ENCODE measurements at places on chromosomes 4 and X.

DNA sequence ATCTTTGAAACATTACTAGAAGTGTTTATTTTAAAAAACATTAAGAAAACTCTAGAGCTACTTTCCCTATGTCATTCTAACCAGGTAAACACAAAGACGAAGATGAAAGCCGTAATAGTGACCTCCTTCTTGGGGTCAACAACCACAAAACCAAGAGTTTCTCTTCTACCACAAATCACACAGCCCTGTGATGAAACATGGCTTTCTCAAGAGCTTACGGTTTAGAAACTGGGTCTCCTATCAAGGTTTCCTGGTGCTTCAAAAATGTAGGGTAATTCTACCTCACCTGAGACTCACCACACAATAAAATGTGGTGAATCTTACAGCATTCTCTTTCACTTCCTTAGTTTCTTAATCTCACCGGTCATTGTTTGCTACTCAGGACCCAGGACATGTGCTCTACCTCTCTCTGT, 50.9 kb downstream of the CORIN start:
- DNase-seq, result peak; percentile 4

- DNase-seq, result no peak
Observed at GRCh38 chrX:40552768-40553167, 28.0 kb upstream of the ATP6AP2 start.

DNA sequence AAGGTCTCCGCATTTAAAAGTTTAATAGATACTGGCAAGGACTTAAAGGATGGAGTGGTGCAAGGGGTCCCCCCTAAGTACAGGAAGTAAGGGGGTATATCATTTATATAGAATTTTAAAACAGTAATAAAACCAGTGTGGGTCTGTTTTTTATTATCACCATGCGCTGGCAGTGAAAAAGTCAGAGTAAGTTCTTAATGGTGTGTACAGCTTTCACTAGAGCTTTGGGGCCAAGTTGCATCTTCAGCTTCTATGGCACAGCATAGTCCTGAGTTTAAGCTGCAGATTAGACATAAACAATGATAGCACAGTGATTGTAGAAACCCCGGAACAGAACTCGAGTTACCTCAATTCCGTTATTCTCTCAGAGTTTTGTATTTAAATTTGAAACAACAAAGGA, 27.6 kb downstream of the RHOH start:
- no peak for DNase-seq

DNA sequence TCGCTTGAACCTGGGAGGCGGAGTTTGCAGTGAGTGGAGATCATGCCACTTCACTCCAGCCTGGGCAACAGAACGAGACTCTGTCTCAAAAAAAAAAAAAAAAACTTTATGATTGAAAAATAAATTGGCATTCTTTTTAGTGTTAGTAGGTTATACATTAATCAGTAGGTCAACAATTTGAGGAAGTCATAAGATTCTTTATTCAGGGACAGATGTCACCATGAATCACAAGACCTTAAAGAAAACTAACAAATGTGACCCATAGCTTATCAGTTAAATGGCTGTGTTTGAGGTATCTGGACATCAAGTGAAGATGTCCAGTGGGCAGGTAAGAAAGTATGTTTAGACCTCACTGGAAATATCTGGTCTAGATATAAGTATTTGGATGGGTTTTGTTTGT, 9.3 kb upstream of the PRMT9 start:
- DNase-seq, result no peak

DNA sequence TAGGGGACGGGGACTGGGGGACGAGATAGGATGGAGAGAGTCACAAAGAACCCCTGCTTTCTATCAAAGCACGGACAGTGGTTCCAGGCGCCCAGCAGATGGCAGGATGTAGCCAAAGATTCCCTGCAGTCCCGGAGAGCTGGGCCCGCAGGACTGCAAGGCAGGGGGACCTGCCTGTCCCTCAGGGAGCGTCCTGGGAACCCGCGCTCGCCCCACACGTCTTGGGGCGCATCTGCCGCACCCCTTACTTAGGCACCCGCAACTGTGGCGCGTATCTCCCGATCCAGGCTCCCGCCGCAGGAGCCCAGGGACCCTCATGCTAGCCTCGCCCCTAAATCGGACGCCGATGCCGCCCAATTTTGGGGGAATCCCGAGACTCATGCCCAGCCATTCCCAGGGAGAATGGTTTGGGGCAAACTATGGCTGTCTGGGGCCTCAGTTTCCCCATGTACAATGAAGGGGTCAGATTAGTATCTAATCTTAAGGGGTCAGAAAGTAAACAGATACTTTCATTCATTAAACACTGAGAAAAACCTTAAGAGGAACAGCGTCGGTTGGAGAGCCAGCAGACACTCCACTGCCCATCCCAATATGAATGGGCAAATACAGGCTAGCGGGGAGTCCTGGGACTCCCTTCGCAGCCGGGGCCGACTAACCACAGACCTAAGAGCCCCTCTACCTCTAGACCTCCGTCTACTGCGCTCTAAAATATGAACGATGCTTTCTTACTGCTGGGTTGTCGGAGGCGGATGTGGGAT, 581 bp upstream of the STK32B start:
- DNase-seq, result peak; percentile 38

GRCh38 chr4:183098019-183098722, 886 bp upstream of the WWC2 start:
- peak; percentile 11 for DNase-seq

- no peak for DNase-seq
Observed at GRCh38 chr4:146793727-146794126, 151.9 kb downstream of the TTC29 start.

GRCh38 chr4:121239951-121240350, 75.8 kb upstream of the TNIP3 start:
- no peak for DNase-seq

DNA sequence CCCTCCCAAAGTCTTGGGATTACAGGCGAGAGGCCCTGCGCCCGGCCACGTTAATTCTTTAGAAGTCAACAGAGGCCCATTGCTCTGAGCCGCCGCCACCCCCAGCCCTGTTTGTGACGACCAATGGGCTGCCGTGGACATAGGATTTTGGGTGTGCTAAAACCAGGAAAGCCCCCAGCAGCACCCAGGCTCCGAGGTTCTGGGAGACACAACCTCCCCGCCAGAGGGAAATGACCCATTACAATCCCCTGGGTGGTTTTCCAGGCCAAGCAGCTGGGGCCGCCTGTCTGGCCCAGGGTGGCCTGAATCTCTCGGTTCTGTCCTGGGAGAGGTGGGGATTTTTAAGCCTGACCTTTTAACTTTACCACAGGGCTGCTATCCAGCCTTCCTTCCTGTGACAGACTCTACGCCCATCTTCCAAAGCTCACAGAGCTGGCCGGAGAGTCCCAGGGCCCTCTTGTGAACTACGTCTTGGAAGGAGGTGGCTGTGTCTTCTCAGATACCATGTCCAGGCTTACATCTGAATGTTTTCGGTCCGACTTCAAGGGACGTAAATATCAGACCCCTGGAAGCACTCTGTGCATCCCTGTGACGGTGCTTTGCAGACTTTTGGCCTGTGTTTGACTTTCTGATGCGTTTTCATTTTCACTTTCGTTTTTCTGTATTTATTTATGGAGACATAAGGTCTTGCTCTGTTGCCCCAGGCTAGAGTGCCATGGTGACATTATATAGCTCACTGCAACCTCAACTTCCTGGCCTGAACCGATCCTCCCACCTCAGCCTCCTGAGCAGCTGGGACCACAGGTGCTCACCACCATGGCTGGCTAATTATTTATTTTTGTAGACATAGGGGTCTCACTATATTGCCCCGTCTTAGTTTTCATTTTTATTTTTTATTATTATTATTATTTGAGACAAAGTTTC, 36.0 kb downstream of the P2RY8 start:
- peak; percentile 50 for DNase-seq

DNA sequence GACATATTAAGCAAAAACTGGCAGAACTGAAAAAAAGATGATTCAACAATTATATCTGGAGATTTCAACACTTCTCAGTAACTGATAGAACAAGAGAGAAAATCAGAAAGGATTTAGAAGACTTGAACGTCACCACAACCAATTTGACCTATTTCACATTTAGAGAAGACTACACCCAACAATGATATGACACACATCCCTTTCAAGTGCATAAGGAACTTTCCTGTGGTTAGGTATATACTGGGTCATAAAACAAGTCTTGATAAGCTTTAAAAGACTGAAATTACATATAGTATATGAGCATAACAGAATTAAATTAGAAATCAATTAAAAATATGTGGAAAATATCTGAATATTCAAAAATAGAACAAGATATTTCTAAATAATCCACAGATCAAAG, 201.2 kb upstream of the HAND2 start:
- DNase-seq, result no peak

GRCh38 chrX:48890296-48890925, 7.2 kb downstream of the TIMM17B start:
- no peak for DNase-seq

DNA sequence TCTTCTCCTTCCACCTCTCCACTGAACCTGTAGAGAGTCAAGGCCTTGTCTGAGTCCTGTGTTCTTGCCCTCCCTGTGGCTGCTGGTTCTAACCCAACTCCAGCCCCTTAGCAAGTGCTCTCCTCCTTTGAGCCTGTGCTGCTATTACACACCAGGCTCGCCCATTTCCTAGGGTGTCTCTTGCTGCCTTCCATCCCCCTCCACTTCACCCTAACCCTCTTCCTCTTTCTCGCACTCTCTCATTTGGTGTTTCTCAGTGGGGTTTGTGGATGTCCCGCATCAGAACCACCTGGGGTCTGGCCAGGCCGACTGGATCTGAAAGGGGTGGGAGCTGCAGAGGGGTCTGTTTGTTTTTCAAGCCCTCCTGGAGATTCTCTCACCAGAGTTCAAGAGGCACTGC, 156.7 kb downstream of the SPRY1 start:
- no peak for DNase-seq

DNA sequence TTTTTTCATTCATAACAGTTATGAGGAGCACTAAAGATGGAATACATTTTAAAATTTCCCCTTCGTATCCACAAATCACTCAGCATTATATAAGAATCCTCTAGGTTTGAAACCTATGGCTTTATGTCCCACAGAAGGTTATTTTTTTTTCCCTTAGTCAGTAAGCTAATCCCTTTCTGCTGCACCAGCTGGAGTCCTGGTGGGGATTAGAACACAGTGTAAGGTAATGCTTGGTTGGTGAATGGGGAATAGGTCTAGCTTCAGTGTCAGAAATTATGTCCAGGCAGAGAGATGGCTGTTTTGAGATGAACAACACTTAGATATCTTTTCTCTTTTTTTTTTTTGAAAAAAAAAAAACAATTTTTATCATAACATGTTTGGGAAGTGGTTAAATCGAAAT, 116.6 kb downstream of the RASGEF1B start:
- no peak for DNase-seq

DNA sequence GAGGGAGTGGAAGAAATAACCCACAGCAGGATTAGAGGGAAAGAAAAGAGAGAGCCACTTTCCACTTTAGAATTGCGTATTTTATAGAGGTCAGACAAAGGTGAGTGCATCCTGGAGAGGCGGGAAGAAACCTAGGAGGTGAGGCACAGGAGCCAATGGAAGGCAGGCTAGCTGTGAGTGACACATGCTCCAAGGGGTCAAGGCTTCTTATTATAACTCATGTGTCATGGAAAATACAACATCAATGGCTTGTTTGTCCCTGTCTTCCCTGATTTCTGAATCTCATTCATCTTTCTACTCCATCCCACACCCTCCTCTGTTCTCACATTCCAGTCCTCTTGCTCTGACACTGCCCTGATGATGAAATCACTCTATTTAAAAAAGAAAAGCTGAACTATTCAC, 14.4 kb downstream of the ANXA3 start:
- DNase-seq, result no peak

GRCh38 chr4:7195546-7196287, 3.4 kb downstream of the SORCS2 start:
- DNase-seq, result no peak

GRCh38 chr4:575281-576141, 584 bp downstream of the TMEM271 start:
- DNase-seq, result no peak

DNA sequence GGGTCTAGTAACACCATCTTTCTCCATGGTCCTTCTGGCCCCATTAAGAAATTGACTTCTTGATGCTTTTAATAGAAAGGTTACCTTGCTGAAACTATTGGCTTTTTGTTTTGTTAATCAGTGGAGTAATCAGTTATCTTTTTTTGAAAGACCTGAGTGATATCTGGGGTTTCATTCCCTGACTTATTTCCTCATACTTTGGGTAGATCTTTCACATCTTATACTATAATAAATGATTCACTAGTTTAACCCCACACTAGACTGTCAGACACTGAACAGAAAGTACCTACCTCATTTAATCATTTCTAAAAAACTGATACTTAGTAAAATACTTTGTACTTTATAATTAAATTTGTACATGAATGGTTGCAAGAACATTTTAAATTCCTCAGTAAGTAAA, 1021.1 kb downstream of the STIM2 start:
- DNase-seq, result no peak

All from GM12892 (cell line).